ENCODE measurements at places on chromosomes 2 and 18.

DNA sequence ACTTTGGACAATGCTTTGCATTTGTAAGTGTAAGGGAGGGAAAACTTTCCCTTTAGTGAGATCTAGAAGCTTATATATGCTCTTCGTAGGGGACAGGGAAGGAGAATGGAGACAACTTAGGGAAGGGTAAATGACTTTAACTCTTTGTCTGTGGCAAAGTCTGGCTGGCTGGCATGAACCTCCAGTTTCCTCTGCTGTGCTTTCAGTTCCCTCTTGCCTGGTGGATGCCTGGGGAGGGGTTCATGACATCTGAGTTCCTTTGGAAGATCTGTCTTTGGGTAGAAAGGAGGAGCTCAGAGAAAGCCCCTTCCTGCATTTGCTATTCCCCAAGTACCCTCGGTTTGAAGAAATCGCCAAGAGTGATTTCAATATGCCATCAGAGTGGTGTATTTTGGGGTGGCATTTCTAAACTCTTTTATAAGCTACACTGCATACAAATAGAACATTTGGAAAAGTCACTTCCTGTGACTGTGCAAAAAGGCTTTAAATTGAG is 143.6 kb downstream of the VAPA start:
- DNase-seq: no peak

DNA sequence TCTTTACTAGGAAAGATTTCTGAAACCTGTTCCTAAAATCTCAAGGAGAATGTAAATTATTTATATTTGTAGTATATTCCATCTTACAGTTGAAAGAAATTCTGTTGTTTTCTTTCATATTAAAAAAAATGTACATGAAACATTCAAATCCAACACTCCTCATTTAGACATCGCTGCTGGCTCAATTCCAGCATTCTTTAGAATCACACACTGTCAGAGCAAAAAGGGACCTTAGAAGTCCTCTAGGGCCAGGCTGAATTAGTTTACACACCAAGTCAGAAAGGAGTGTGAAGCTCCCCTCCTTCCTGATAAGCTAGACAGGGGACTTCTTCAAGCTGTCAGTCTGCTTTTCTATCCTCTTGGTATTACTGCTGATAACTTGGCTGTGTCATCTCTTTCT is 158.6 kb upstream of the LTBP1 start:
- no peak for DNase-seq

GRCh38 chr2:152336854-152337510 is 2.0 kb downstream of the FMNL2 start:
- DNase-seq: no peak

DNA sequence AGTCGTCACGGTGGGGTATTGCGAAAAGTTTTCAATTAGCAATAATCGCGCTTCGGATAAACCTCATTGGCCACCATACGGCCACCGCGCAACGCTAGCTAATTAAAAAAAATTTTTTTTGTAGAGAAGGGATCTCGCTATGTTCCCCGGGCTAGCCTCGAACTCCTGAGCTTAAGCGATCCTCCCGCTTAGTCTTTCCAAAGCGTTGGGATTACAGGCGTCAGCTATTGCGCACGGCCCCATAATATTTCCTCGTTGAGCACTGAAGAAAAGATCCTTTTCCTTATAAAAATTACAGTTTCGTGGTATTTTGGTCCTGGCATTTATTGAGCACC is 759 bp upstream of the ACTR1B start:
- no peak for DNase-seq

GRCh38 chr18:48455555-48456478 is 46.6 kb upstream of the ZBTB7C start:
- no peak for DNase-seq

DNA sequence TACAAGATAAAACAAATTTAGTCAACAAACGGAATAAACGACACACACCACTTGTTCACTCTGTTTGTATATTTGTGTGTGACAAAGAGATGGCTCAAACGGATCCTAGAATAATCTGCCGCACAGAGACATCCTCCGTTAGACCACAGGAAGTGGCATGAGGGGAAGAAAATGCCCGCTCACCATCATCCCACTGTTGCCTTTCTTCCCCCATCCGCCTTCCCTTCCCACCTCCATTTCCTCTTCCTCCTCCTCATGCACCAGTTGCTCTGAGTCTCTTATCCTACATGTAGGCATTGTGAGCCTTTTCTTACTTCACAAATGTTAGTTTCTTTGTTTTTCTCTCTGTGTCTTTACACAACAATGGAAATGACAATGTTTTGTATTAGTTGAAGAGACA is 228.5 kb upstream of the SMIM21 start:
- DNase-seq: no peak

DNA sequence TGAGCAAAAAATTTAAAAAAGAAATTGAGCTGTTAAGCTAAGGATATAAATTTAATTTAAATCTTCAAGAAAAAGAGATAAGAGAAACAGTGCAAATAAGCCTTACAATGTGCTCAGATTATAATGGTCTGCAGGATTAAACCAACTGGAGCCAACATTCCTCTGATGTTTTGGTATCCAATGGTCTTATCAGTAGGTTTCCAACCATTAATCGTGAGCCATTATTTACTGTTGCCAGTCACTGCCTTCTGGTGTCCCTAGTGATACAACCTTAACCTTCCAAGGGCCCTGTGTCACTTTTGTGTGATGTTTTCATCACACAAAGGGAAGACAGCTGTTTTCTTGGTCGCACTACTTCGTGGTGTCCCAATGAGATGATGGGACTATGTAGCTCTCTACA is 134.5 kb upstream of the CTAGE1 start:
- DNase-seq: no peak

- DNase-seq: no peak
Measured at GRCh38 chr18:42176599-42176998, 221.6 kb downstream of the PIK3C3 start.

GRCh38 chr18:80147418-80148325 is 38.6 kb downstream of the ADNP2 start:
- DNase-seq: peak; percentile 54

- DNase-seq: no peak
Measured at GRCh38 chr2:85753525-85754312, at the start of gene ATOH8. Gene ATOH8 (plus strand): TSS chr2:85753991. CDS start chr2:85754190, 199 bp downstream.

DNA sequence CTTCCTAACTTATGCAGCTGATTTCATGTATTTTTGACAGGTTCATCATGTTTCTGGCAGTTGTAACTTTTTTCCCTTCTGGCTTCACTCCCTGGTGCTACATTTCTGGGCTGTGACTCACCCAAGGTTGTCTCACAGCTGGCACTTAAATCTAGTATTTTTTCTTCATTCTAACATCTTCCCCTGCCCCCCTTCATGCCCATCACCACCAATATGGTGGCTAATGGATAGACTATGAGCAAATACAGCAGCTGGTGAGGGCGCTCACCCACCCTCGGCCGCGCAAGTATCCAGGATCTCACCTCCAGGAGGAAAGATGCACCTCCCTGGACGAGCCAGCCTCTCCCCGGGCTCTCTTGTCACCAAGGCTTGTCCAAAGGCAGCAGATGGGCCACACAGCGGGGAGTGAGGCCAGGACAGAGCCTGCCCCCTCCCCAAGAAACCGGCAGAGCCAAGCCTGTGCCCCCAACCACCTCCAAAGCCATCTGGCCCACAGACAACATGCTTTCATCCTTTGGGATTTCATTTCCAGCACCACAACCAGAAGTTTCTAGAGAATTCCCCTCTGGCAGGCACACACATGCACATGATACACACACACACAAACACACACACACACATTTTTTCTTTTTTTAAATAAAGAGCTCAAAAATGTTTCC is 39.1 kb downstream of the ATOH8 start:
- no peak for DNase-seq

DNA sequence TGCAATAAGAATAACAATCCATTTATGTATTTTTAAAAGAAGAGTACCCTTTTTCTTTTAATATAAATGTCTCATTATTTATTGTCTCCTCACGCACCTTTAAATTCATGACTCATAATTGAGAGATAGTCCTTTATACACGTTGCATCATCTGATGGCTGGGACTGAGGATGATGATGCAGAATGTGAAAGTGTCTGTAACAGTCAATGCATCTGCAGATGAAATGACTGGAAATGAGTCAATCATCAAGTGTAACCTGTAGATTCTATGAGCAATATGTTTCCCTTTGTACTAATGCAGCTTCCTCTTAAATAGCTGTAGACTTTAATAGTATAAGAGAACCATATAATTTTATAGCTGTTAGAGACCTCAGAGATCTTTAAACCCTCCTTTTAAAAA is 26.1 kb upstream of the SYT4 start:
- no peak for DNase-seq

DNA sequence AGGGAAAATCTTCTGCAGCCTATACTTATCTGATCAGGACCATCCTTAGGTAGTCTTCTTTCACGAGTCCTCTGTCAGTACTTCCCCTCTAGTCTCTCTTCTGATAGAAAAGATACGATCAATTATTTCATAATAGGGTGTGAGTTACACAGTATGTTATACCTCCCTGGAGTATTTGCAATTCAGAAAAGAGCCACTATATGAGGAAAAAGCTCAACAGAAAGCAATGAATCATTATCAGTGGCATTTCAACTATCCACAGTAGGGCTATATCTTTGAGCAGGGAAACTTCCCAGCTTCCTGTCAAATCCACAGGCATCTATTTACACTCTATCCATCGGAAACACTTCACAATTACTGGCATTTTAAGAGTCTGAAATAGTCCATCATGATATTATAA is 105.3 kb upstream of the ACVR2A start:
- DNase-seq: no peak
